ENCODE measurements at places on chromosomes 11 and 22.

GRCh38 chr22:43128928-43129424 lies 14.2 kb downstream of the MCAT start:
- DNase-seq, result no peak

DNA sequence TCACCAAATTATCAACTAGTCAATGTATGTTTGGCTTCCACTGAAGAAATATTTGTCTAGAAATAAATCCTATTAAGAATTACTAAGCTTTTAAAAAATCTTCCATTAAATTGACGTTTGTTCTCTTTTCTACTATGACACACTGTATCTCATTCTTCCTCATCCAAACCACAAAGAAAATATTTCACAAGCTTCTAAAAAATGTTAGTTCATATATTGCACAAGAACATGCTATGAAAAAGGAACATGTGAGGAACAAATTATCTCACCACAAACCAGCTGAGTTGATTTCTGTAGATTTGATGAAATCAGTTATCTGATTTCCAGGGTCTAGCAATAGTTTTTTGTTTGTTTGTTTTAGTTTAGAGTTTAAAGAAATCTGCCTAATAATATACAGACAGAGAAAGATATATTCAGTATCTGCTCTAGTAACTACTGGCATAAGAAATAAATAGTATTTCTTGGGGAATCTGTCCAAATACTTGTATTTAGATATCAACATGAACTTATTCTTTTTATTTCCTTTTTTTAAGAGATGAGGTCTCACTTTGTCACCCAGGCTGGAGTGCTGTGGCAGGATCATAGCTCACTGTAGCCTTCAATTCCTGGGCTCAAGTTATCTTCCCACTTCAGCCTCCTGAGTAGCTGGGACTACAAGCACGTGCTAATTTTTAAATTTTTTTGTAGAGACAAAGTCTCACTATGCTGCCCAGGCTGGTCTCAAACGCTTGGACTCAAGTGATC lies 161.7 kb downstream of the ATG16L2 start:
- no peak for DNase-seq

DNA sequence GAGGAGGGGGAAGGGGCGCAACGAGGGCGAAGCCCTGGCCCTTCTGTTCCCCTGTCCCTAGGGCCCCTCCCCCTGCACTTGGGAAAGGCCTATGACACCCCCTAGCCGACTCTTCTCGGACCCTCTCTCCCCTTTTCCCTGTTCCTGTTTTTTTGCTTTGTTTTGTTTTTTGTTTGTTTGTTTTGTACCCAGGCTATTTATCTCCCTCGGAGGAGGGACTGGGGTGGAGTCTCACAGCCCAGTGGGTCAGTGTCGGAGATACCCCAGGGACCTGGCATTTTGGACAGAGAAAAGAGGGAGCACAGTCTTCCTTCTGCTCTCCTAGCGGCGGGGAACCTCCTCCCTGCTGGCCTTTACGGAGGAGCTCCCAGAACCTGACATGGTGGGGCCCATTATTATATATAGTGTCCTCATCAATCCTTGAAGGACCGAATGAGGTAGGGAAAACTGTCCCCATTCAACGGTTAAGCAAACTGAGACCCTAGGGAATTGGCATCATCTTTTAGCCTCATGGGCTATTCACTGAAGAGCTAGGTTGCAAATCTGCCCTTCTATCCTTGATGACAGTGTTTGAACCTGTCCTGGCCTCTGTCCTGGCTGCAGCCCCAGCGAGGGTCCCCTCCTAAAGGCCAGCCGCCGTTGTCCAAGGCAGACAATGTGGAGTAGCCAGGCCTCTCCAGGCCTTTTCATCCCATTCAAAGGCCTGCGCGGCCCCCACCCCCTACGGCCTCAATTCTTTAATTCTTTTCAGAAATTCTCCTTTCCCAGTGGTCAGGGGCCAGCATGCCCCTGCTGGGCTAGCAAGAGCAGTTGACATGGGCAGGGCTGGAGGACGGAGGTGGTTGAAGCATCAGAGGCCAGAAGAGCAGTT lies 911 bp downstream of the EMID1 start:
- DNase-seq, result no peak

- DNase-seq, result no peak
These were observed 172.3 kb downstream of the AASDHPPT start for GRCh38 chr11:106249617-106250239.

DNA sequence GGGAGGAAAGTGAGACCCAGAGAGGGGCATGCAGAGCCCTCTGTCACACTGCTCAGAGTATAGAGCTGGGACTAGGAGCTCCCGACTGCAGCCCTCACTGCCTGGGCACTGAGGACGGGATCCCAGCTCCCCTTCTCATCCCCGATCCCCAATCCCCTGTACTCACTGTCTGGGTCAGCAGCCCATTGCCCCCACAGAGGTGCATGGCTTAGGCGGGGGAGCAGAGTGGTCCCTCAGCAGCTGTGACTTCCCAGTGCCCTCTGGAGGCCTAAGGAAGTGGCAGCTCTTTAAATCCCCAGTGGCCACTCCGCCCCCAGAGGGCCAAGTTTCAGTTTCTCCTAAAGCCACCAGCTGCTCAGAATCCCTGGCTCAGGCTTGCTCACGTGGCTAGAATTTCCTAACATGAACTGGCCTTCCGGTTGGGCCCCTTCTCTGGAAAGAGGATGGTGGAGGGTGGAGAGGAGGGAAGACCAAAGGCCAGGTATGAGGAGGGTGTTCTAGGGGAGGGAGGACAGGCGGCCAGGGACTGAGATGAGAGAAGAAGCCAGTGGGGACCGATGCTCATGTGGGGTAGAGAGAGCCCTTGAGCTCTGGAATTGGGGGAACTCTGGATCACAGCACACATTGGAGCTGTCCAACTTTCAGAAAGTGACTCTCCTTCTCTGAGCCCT lies at the start of gene BATF2:
BATF2 (minus strand) TSS at position 262 of the 671 bp plus-strand sequence; CDS start at position 205, 57 bp downstream.
- no peak for DNase-seq

DNA sequence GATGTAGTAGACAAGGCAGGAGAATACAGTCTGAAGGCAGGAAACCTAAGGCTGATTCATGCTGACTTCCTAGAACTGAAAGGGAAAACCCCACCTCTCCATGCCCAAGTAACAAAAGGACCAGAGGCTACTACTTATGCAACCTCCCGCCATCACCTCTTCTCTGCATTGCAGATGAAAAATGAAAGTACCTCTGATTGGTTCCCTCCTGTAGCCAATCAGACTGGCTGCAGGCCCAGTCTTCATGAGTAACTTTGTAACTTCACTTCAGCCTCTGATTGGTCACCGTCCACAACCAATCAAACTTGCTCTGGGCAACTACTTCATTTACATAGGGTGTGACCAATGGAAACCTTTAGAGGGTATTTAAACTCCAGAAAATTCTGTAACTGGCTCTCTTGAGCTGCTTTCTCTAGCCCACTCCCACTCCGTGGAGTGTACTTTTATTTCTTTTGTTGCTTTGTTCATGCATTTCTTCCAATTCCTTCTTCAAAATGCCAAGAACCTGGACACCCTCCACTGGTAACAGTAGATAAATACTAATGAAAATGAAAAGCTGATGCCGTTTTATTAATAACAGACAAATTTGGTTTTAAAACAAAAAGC lies 5.2 kb upstream of the MAP6 start:
- DNase-seq, result no peak

- no peak for DNase-seq
These were observed 2.3 kb downstream of the EXT2 start for GRCh38 chr11:44097821-44098220.

GRCh38 chr11:1927848-1928469 lies 8.5 kb downstream of the TNNT3 start:
- DNase-seq, result no peak

- DNase-seq, result no peak
These were observed 39.6 kb upstream of the PLET1 start for GRCh38 chr11:112300094-112300786.

- DNase-seq, result no peak
These were observed 240.0 kb downstream of the MIAT start for GRCh38 chr22:26897384-26897783.

DNA sequence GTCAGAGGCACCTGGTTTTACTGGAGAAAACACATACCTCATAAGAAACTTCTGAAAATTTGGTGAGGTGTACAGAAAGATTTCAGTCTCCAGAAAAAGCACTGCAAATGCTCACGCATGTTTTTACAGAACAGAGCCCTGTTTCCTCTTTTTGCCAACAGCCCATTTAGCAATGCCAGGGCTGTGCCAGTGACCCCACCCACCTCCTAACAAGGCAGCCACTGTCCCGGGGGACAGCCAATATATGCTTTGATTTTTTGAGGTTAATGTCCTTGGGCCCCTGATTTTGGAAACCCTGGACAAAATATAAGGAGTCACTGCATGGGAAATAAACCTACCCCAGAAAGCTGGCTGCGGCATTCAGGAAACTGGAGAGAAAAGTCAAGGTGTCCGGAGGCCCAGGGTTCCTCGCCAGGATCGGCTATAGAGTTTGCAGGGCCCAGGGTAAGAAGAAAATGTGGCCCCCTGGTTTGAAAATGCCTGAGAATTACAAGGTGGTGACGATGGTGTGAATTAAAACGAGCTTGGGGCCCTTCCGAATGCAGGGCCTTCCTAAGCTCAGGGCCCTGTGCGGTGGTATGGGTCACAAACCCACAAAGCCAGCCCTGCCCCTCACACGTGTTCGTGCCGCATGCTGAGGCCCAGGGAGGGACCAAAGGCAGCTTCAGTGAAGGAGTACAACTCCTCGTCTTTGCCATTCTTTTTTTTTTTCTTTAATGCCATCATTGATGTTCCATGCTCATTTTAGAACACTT lies 71.1 kb upstream of the WNT7B start:
- no peak for DNase-seq

DNA sequence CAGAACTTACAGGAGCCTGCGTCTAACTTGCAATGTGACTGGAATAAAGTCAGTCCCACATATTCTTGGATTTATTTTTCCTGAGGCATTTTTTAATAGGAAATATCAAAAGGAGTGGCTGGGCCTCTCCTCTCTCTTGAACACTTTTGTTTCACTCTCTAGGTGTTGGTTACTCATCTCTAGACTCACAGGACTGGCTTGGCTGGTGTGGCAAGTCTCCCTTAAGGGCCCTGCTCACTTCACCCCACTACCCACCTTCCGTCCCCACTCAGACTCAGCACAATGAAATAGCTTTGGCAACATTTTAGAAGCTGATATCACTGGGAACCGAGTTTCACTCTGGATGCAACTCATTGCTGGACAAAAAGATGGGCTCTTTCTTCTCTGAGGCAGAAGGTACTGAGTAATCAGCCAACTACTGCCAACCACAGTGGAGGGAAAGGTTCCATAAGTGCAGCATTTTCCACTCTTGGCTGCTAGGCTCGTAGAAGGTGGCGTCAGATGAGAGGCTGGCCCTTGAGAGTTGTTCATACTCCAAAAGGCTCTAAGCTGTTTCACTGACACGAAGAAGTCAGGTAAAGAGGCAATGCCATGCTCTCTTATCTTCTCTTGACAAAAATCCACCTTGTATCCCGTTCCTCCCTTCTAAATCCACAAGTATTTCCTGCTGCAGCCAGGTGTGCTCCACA lies 390.6 kb downstream of the SOX6 start:
- DNase-seq, result no peak

GRCh38 chr11:111359223-111360149 lies 19.6 kb downstream of the POU2AF1 start:
- DNase-seq, result no peak

DNA sequence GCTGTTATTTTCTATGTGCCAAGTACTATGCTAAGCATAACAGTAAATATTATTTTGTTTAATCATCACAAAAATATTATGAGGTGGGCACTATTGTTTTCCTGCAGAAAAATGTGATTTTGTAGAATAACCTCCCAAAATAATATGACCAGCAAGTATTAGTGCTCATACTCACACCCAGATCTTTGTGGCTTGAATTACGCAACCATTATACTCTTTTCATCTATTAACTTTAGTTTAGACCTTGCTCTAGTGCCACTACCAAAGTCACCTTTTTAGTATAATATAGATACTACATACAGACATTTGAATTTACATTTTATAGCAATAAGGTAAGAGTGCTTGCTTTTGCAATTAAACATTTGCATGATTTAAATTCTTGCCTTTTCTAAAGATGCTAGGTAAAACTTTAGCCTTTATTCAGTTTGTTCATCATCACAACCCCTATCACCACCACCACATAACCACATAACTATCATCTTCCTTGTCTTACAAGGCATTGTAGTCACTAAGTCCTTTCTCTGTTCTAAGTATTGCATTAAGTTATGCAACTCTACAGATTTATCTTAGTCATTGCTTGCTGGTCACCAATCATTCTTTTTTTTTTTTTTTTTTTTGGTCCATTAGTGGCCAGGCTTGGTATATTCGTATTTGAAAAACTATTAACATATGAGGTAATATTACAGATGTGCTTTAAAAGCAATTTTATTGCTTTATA lies 68.4 kb downstream of the GAS2 start:
- no peak for DNase-seq

- DNase-seq, result no peak
These were observed 13.8 kb upstream of the OR51M1 start for GRCh38 chr11:5369789-5370188.

- DNase-seq, result no peak
These were observed 33.1 kb upstream of the SMPD1 start for GRCh38 chr11:6357222-6357621.

GRCh38 chr11:120649316-120649715 lies 137.8 kb downstream of the GRIK4 start:
- no peak for DNase-seq

DNA sequence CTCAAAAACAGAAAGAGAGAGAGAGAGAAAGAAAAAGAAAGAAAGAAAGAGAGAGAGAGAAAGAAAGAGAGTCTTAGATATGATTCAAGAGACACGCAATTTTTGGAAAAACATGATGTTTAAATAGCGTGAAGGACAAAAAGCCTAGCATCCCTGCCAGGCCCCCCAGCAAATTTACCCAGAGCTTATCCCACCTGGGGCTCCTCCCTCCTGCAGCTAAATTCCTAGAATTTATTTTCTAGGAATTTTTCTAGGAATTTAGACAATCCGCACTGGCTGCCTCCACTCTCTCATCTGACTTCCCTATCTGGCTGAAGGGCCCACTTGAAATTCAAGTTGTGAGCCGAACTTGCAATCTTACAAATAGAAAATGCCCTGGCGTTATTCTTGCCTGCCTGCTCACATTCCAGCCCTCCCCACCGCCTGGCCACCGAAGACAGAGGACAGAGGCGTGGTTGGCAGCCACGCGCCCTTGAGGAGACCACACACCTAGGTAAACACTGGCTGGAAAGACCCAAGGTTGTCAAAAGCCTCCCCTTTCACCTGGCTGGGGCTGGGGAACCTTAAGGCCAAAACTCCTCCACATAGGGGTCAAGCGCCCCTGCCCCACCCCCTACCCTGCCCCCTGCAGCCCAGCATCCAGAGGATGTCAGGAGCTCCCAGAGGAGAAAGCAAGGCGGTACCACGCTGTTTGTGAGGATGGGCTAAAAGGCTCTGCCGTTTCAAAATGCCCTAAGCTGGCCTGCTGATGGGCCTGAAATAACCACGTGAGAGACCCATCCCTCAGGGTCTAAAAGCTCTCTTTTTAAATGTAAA lies 42.2 kb downstream of the AHNAK start:
- DNase-seq, result no peak

DNA sequence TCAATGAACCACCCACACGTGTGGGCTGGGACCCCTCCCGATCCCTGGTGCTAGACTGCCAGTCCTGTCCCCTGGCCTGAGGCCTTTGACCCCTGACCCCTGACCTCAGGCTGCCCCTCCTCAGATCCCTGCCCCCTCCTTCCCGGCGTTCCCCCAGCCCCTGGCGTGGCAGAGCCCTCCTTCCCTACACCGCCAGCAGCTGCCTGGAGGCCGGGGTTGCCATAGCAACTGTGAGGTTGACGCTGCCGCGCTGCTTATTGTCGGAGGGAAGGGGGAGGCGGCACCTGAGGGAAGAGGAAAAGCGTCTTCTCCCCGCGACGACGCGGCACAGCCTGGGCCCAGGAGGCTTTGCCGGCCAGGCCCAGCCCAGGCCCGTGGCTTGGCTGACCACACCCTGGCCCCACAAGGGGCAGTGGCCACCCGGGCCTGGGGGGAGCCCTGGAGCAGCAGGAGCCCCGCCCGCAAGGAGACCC lies 32.6 kb downstream of the SHANK3 start:
- no peak for DNase-seq

- DNase-seq, result no peak
These were observed 56.0 kb downstream of the ZBTB16 start for GRCh38 chr11:114115451-114115928.

Measured in stimulated activated CD8-positive, alpha-beta memory T cell treated with anti-CD3 and anti-CD28 coated beads, Interleukin-7, amount 100 ng/mL, for 24 hours (primary cell).